ENCODE measurements at places on chromosomes 4 and X.

GRCh38 chr4:94536649-94537469 is 85.1 kb downstream of the PDLIM5 start:
- DNase-seq, result no peak

- DNase-seq, result peak; percentile 29
Measured at GRCh38 chr4:123661080-123661737, 264.6 kb downstream of the SPRY1 start.

DNA sequence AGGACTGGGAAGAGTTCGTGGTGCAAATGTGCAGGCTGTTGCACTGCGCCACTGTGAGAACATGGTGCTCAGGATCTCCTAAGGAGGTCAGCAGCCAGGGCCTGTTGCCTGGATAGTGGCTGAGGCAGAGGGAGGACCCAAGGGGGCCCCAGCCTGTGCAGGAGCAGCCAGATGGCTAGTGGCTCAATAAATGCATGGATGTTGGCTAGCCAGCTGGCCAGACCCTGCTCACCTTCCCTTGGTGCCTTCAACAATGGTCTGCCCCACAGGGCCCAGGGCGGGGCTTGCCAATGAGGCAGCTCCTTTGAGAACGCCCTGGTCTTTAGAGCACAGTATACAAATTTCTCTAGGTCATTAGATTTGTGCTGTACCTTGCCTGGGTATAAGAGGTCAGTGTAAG is 67.4 kb downstream of the TNIP2 start:
- DNase-seq, result no peak

DNA sequence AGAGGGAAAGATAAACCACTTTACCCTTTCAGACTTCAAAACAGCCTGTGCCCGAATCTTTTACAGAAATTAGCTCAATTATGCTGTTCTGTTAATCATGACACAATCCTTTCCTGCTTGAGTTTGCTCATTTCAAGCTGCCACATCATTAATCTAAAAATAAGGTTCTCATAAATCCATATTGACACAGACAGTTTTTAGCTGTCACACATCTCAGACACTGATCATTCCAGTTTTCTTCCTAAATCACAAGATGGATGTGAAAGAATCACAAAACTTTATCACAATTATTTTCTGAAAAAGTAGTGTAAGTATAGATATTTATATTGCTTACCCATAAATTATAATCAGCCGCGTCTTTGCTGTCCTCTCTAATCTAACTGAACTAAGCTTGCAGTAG is 27.9 kb upstream of the AMELX start:
- DNase-seq, result no peak

DNA sequence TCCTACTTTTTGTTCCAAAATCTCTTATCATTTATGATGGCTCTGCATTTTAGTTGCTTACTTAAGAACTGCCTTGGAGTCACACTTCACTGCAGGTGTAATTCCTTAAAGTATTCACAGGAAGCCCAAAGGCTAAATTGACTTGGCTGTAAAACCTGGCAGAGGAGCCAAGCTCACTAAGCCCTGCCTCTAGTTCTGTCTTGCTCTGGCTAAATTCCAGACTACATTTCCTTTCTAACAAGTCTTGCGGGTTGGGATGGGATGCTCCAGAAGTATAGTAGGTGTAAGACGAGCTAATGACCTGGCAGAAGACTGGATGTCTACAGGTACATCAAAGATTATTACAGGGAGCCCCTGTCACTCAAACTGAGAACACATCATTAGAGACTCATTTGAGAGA is 924.0 kb upstream of the INTU start:
- DNase-seq, result no peak

GRCh38 chrX:9291629-9292028 is 173.2 kb upstream of the TBL1X start:
- no peak for DNase-seq

DNA sequence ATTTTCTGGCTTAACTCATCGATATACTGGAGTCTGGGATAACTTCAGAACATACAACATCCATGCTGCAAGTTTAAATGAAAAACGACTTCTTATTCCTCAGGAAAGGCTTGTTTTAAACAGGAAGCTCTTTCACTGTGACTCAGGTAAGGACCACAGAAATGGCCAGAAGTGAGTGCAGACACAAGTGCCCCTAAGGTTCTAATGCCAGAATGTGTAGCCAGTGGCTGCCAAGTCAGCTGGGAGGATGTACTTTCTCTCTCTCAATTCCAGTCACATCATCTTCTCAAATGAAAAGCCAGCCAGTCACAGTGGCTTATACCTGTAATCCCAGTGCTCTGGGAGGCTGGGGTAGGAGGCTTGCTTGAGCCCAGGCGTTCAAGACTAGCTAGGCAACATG is 144.6 kb downstream of the SH3KBP1 start:
- no peak for DNase-seq

DNA sequence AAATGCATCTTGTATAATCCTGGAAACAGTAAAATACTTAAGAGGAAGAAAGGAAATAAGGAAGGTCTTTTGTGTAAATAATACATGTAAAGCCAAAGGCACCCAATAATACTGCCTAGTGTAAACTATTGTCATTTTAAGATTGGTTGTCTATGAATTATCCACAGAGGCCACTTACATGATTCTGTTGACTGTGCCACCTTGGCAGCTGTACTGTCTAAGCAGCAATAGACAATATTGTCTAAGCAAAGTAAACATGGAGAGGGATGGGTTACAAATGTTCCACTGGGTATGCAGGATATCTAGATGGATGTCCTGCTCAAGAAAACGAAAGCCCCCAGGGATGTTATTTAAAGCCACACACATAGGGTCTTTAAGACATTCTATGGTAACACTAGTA is 19.4 kb downstream of the BEND4 start:
- no peak for DNase-seq

DNA sequence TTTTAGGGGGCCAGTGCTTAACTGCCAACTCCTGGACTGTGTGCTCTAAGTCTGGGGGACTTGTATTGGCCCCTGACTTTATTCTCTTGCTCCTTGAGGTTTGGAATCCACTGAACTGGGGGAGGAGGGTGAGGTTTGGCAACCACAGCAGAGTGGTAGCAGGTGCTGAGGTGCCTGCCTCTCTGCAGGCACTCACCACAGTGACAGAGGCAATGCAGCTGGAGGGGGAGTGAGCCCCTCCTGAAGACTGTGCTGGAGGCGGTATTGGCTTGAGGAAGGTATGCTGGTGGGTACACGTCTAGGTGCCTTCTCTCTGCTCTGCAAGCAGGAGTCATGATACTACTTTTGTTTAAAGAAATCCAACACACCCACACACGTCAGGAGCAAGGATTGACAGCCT is 24.6 kb downstream of the CFAP299 start:
- no peak for DNase-seq

DNA sequence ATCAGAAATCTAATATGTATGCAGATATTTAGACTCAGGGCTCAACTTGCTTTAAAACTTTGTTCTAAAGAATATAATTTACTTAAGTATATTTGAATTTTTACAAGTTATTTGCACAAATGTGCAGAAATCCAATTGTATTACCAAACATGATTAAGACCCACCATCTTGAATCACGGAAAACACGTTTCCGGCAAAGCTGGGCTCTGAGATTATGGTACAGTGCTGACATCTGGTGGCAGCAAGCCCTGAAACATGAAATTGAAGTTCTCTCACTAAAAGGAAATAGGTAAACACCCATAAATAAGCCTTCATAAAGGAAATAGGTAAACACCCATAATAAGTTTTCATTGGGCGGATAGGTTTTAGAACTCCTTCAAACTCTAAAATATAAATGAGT is 98.3 kb upstream of the MAOA start:
- DNase-seq, result peak; percentile 36

- no peak for DNase-seq
Measured at GRCh38 chrX:37818031-37818430, 29.3 kb downstream of the DYNLT3 start.

DNA sequence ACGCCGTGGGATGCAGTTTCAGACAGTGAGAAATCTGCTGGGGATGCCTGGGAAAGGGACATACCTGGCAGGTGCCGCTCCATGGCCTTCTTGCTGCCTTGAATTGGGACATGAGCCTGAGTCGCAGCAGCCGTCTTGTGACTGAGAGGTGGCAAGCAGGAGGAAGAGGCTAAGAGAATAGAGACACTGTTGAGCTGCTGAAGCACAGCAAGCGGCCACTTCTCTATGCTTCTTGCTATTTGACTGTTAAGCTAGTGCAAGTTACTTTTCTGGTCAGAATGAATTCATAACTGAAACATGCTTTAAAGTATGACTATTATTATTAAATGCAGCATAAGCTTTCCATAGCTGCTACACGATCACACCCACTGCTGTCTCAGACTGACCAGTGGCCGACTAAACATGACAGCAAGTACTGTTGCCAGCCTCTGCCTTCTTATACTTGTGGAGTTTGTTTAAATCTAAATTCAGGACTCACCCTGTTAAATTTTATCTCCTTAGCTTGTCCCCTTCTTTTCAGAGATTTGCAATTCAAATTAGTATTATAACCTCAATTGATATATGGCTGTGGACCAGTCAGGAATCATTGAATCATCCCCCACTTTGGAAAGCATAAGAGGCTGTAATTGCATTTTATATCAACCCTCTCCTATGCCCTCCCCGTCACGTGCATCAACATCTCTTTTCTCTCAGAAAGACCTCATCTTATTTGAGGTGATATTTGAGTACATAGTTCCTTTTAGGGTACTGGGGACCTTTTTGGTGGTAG is 24.8 kb upstream of the ACSL1 start:
- DNase-seq, result no peak

DNA sequence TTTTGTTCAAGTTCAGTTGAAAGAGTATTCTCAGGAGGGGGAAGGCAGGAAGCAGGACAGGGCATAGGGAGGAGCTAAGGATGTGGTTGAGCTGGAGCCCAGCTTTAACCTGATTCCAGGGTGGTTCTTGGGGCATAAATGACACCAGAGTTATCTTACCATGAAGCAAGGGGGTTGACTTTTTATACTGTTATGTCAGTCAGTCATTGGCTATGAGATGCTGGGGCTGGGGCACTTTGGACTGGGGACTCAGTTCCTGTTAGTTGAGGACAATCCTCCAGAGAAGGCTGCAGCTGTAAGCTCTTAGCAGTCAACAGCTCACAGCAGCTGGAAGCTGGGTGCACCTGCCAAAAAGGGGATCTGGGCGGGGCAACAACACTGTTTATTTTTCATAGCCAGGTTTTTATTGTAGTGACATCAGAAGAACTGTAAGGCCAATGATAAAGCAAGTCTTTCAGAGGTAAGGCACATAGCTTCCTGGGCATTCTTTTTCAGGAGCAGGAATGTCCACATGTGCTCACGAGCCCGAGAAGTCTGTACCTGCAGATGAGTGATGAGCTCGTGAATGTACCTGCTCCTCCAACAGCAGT is 78.5 kb downstream of the MID1IP1 start:
- no peak for DNase-seq

GRCh38 chrX:72461766-72462165 is 110.9 kb downstream of the HDAC8 start:
- DNase-seq, result peak; percentile 44

GRCh38 chr4:24103434-24104157 is 213.7 kb upstream of the PPARGC1A start:
- DNase-seq, result no peak

GRCh38 chr4:74331252-74331651 is 23.0 kb downstream of the EPGN start:
- DNase-seq, result no peak

DNA sequence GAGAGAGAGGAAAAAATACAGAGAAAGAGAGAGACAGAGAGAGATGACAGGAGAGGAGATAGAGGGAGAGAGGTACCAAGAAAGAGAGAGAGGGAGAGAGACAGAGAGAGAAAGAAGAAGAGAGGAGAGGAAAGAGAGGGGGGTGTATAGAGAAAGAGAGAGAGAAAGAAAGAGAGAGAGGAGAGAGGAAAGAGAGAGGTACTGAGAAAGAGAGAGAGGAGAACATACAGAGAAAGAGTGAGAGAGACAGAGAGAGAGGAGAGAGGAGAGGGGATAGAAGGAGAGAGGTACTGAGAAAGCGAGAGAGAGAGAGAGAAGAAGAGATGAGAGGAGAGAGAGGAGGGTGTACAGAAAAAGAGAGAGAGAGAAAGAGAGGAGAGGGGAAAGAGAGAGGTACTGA is 269.4 kb downstream of the CRLF2 start:
- DNase-seq, result no peak

DNA sequence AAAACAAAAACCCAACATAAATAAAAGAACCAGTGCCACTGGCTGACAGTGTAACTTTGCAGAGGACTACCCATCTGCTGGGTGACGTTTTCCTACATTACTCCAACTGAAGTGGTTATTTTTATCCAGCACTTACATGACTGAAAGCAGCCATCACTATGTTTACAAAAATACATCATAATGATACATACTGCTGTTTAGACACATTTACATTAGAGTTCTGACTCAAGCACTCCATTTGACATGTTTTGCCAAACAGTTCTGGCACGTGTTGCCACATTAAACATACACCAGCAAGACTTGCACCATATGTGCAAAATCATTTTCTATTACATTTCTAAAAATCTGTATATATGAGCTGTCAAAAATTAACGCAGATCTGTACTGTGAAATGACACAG is 39.6 kb downstream of the BEND4 start:
- DNase-seq, result no peak

- no peak for DNase-seq
Measured at GRCh38 chr4:180356766-180357165, 1886.4 kb upstream of the TENM3 start.
